Activated CD4-positive, alpha-beta T cell treated with anti-CD3 and anti-CD28 coated beads for 36 hours (primary cell): ENCODE measurements at places on chromosomes 16 and 17.

- peak; percentile 90 for DNase-seq
These were observed 3.9 kb downstream of the RSAD1 start for GRCh38 chr17:50482516-50482915.

DNA sequence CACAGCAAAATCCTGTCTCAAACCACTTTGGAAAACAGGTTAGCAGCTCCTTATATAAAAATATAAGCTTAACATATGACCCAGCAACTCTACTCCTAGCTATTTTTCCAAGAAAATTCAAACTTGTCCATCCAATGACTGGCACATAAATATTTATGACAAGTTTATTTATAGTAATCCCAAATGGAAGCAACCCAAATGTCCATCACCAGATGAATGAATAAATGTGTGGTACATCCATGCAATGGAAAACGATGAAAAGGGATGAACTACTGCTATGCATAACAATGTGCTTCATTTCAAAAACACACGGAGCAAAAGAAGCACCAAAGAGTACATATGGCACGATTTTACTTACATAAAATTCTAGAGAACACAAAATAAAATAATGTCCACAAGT lies 9.6 kb upstream of the KPNB1 start:
- no peak for DNase-seq

DNA sequence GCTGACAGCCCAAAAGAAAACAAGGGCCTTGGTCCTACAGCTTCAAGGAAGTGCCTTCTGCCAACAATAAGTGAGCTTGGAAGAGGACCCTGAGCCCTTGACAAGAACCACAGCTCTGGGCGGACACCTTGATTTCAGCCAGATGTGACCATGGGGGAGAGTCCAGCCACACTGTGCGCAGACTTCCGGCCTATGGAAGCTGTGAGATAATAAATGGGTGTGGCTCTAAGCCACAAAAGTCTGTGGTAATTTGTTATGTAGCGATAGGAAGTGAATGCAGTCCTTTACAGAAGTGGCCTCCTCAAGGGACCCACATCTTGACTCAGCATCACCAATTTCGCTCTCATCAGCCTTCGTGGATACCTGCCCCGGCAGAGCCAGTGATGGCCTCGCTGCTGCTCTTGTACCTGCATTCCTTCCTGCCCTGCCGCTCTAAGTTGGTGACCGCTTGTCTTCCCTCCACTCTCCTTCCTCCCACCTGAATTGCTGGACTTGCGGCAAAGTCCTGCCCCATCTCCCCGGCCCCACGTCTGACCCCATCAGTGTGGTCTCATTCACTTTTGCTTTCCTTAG lies 29.3 kb downstream of the PRSS54 start:
- DNase-seq = no peak

- no peak for DNase-seq
These were observed 226.3 kb downstream of the WWOX start for GRCh38 chr16:78325468-78326352.

DNA sequence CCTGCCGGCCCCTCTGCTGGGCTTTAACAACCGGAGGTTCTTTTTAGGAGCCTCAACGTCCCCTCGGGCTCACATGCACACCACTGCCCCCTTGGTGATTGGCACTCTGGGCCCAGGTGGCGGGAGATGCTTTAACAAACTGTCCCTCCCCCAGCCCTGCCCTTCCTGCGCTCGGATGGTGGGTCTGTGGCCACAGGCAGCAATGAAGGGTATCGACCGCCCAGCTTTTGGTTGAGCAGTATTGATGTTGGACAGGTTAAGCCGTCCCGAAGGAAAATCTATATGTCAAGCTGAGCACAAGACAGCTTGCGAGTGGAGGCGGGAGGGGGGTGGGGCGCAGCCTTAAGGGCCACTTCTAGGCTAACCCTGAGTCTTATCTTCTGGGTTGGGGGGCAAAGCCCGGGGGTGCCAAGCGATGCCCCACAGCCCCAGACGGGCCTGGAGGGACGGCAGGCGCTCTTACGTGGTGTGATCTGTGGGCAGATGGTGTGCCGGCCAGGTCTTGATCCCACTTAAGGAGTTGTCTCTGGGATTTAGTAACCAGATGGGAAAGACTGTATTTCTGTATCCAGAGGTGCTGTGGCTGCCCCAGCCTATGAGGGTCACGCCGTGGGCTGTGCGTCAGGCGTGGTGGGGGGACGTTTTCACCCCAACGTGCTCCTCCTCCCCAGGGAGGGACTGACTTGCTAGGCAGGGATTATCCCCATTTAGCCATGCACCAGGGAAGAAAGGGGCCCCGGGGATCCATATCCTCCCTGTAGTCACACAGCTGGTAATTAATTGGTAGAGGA lies 6.2 kb downstream of the GSE1 start:
- no peak for DNase-seq

GRCh38 chr17:79834565-79835469 lies 4.4 kb downstream of the CBX4 start:
- peak; percentile 69 for DNase-seq

DNA sequence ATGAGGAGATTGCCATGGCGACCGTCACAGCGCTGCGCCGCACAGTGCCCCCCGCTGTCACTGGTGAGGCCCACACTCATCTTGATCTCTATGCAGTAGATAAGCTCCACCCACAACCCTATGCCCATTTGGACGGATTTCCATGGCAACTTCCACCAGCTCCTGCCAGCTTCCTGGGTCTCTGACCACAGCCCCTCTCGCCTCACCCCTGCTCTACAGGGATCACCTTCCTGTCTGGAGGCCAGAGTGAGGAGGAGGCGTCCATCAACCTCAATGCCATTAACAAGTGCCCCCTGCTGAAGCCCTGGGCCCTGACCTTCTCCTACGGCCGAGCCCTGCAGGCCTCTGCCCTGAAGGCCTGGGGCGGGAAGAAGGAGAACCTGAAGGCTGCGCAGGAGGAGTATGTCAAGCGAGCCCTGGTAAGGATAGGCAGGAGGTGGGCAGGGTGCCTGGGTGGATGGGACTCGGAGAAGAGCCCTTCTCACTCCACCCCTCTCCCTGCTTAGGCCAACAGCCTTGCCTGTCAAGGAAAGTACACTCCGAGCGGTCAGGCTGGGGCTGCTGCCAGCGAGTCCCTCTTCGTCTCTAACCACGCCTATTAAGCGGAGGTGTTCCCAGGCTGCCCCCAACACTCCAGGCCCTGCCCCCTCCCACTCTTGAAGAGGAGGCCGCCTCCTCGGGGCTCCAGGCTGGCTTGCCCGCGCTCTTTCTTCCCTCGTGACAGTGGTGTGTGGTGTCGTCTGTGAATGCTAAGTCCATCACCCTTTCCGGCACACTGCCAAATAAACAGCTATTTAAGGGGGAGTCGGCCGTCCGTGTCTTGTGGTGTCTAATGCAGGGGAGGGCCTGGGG lies 4.3 kb downstream of the ALDOA start:
- no peak for DNase-seq

DNA sequence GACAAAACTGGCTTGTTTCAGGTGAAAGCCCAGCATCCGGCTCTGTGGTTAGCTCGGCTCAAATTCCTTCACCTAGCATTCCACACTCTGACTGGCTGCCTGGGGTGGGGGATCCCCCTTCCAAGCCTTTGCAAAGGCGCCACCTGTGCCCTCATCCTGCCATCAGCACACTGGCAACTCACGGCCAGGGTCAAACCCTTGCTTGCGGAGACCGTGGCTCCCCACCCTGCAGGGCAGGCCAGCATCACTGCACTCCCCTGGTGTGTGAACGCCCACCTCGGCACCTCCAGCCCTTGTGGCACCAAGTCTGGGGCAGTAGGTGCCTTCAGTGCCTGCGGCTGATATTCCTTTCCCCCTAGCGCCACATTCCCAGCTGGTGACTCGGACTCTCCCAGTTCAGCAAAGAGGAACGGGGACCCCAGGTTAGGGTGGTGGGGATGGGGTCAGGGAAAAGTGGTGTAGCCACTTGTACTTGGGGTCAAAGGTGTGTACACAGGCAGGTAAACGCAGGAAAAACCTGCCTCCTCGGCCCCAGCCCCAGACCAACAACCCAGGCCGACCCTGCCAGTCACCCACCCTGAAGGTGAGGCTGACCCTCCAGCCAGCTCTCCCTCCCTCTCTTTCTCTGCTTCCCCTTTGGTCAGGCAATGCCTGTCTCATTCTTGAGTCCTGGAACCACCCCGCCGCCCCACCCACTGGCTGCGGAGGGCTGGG lies 1.1 kb downstream of the FLII start:
- peak; percentile 67 for DNase-seq

DNA sequence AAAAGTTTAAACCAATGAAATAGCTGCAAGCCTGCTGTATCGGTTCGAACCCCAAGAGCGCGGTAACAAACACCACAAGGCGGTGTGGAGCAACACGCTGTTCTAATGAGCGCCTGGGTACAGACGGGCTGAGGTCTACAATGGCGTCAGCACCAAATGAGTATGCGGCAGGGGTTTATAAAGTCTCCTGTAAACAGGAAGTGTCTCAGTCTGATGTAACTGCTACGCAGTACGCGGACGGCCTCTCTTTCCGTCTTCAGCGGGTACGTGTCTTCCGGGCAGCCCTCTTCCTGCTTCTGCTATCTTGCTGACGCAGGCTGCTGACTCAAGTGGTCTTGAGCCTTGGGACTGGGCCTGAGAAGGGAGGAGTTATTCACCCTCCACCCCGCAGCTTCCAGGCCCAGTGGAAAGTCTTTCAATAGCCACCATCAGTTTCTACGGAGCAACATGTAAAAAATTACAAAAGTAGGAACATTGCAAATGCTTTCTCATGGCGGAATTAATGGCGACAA lies 40.5 kb upstream of the KCNJ2 start:
- no peak for DNase-seq

GRCh38 chr16:11985250-11985649 lies 8.7 kb downstream of the SNX29 start:
- DNase-seq = no peak

DNA sequence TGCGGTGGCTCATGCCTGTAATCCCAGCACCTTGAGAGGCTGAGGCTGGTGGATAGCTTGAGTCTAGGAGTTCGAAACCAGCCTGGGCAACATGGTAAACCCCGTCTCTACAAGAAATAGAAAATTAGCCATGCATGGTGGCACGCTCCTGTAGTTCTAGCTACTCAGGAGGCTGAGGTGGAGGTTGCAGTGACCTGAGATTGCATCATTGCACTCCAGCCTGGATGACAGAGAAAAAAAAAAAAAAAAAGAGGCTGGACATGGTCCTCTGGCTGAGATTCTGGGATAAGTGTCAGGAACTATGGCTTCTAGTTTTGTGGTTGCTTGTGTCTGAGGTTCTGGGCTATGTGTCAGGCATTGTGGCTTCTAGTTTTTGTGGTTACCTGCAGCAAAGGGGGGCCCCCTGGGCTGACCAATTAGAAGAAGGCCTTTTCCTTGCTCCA lies 7.0 kb downstream of the KSR1 start:
- peak; percentile 39 for DNase-seq
